ENCODE measurements at places on chromosomes 3 and 15.

- no peak for DNase-seq
These were observed 16.5 kb upstream of the ATP2B2 start for GRCh38 chr3:10521772-10522441.

GRCh38 chr15:55434989-55435825 is 26.9 kb downstream of the PIERCE2 start:
- peak; percentile 57 for DNase-seq

DNA sequence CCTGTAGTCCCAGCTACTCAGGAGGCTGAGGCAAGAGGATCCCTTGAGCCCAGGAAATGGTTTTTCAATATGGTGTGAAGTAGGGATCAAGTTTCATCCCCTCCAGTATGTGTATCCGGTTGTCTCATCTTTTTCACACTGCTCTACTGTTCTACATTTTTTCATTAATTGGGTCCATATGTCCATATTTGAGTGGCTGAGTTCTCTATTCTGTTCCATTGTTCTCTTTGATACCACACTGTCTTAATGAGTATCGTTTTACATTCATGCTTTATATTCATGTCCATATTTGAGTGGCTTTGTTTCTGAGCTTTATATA is 81.6 kb upstream of the LRRFIP2 start:
- no peak for DNase-seq

DNA sequence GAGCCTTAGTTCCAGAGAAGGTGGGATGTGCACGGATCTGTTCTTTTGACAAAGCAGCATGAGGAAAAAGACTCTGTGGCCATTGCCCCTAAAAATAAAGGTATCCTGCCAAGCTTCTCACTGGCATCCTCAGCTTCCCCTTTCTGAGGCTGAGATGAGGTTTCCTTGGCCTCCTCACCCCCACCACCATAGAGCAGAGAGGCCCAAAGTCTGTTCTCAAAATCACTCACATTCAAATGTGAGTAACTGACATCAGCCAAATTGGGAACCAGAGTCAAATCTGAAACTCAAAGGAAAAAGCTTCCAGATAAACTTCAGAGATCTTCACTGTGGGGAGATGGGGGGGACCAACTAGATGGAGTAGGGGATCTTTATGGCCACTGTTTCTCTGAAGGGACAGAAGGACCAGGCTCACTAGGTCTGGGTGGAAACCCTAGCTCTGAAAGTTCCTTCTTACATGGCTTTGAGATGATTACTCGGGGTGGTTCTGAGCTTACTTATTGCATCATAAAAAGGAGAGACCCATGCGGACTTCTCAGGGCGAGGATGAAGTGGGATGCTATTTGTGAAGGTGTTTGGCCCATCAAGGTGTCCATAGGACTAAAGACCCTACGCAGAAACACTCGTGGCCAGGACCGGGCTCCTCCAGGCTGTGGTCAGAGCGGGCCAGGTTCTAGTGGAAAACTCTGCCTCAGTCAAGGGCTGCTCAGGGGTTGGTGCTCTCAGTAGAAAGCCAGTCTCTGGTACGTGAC is 61.5 kb upstream of the MEF2A start:
- no peak for DNase-seq

GRCh38 chr15:77737238-77738037 is 104.7 kb upstream of the LINGO1 start:
- no peak for DNase-seq

DNA sequence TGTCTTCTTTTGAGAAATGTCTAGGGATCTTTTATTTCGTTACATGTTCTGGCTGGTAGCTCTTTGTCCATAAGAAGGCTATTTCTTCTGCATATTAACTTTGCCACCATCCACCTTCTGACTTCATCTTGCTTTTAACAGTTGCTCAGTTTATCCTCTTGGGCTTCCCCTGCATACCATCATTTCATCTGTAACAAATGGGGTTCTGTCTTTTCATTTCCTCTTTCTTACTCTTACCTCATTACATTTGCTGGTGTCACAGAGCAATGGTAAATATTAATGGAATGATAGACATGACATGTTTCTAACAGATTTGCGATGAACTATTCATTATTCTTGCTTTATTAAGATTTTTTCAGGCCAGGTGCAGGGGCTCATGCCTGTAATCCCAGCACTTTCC is 62.4 kb downstream of the GASK1A start:
- DNase-seq, result no peak
